ENCODE measurements at places on chromosomes 1 and 21.

DNA sequence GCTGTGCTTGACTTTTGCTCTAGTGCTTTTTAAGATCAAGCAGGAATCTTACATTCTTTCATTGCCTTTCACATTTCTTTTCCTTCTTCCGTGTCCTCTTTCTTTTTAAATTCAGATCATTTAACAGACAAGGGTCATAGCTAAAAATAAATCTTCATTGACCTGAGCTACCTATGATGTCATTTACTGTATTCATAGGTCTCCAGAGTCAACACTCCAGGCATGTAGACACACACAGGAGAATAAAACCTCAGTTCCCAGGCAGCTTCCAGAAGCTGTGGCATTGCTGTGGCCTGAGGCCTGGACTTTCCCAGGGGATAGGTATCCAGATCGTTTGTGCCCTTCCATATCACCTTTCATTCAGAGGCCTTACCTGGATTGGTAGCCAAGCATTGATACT, 38.5 kb upstream of the ENAH start:
- DNase-seq, result no peak

DNA sequence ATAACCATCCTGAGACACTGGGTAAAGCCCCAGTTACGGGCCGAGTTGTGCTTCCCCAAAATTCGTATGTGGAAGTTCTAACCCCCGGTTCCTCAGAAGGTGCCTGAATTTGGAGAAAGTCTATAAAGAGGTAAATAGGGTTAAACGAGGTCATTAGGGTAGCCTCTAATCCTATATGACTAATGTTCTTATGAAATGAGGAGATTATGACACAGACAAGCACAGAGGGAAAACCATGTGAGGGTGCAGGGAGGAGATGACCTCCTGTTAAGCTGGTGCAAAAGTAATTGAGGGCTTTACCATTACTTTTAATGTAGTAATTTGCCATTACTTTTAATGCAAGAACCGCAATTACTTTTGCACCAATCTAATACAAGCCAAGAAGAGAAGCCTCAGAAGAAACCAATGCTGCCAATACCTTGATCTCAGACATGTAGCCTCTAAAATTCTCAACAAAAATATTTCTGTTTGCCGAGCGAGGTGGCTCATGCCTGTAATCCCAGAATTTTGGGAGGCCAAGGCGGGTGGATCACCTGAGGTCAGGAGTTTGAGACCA, 260.8 kb downstream of the GPATCH2 start:
- no peak for DNase-seq

GRCh38 chr1:36062315-36062714, 21.6 kb upstream of the TEKT2 start:
- DNase-seq, result no peak

DNA sequence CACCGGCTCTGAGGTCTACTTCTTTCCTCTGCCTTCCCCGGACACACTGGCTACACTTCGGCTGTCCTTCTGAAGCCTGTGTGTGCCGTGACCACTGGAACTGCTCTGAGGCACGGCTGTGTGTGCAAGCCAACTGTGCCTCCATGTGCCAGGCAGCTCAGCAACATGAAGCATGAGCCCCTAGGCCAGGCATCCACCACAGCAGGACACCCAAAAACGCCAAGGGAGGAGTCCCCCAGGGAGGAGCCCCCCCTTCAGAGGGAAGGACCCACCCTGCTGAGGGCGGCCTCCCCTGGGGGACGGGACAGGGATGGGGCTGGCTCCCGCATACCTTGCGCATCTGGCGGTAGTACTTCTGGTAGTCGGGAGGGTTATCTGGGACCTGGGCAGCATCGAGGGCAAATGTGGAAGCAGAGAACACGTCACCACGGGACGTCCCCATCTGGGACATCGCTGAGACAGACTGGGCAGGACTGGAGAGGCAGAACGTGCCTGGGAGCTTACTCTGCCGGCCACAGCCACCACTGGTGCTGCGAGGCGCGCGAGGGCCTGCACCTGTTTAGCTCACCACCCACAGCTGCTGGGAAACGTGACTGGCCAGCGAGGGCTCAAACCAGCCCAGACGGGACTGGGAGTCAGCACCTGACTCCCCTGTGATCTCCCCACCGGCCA, 20.5 kb downstream of the LSS start:
- no peak for DNase-seq

GRCh38 chr1:54968551-54968950, 11.9 kb upstream of the TMEM61 start:
- DNase-seq, result no peak

DNA sequence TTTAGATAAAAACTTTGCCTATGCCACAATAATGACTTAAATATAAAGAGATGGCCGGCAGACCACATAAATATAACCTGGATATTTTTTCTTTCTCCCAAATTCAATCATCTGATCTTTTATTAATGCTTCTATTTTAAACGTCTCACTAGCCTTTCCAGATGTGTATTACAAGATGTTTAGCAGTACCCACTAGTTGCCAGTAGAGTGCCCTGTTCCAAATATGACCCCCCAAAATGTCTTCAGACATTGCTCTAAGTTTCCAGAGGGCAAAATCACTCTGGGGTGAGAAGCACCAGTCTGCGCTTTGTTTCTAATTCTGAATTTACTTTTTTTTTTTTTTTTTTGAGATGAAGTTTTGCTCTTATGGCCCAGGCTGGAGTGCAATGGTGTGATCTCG, 268.1 kb downstream of the GRIK1 start:
- no peak for DNase-seq

DNA sequence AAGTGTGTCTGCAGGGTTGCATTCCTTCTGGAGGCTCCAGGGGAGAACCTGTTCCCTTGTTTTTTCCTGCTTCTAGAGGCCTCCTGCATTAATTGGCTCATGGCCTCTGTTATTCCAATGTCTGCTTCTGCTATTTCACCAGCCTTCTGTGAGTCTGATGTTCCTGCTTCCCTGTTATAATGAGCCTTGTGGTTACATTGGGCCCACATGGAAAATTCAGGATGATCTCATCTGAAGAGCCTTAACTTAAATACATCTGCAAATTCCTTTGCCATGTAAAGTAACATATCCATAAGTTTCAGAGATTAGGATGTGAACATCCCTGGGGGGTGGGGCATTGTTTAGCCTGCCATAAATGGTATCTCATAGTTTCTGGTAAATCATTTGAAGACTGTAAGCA, 181.1 kb downstream of the RWDD3 start:
- no peak for DNase-seq

DNA sequence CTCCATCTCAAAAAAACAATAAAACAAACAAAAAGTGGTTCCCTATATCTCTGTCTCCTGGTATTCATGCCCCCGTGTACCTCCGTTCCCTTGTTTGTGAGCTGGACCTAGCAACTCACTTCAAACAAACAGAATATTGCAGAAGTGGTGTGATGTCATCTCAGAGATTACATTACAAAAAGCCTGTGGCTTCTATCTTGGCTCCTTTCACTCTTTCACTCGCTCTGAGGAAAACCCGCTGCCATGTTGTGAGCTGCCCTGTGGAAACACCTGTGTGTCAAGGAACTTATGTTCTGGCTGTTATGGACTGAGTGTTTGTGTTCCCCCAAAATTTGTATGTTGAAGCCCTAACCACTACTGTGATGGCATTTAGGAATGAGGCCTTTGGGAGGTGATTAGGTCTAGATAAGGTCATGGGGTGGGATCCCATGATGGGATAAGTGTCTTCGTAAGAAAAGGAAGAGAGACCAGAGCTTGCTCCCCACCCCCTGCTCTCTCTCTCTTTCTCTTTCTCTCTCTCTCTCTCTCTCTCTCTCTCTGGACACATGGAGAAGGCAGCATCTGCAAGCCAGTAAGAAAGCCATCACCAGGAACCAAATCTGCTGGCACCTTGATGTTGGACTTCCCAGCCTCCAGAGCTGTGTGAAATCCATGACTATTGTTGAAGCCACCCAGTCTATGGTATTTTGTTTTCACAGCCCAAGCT, 7.4 kb upstream of the HYI start:
- no peak for DNase-seq
